IMR-90 (cell line): ENCODE measurements at places on chromosomes 11 and 22. TPM values are rescaled to one million over a fixed set of nuclear protein-coding genes. Genes with fewer than 3 reads are reported as not detected.

Gene RAG2
- total RNA-seq, result not detected in 2 replicates

Gene ACR
- not detected in 2 replicates for total RNA-seq

GRCh38 chr22:17086296-17086695, 1.5 kb downstream of the IL17RA start:
- H3K27me3 ChIP-seq, result no peaks in the 10 kb centered on the region
- H3K4me1 ChIP-seq, result peaks cover 12% of the 10 kb centered on the region

DNA sequence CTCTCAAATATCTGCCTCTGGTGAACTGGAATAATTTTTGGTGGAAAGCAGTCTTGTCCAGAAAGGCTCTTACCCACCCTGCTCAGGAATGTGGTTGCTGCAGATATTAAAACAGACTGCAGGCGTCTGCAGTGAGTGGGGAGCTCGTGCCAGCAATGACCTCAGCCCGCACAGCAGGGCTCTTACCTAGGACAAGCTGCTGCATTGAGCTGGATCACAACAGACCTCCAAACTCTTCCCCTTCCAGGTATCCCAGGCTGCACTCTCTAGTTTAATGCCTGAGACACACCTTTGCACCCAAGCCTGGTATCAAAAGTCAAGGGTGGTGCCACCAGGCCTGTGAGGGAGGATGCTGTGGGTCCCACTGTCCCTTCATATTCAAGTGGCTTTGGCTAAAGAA, 69.7 kb upstream of the CDON start:
- peaks cover 3% of the 10 kb centered on the region; the same call in 1 of the 2 replicates for H3K4me1 ChIP-seq
- no peaks in the 10 kb centered on the region for H3K36me3 ChIP-seq
- H3K4me3 ChIP-seq, result no peak overlapping the region

- H3K4me1 ChIP-seq, result peaks cover 13% of the 10 kb centered on the region
- DNase-seq, result no peak
- H3K27me3 ChIP-seq, result no peaks in the 10 kb centered on the region
- no peak overlapping the region for H3K27ac ChIP-seq
These were observed 46.5 kb downstream of the FEZ1 start for GRCh38 chr11:125449565-125449964.
